GM03348 (cell line): ENCODE measurements at places on chromosomes 16 and 17.

GRCh38 chr17:29640413-29640812 lies 17.7 kb upstream of the CORO6 start:
- peak; percentile 46 for DNase-seq

DNA sequence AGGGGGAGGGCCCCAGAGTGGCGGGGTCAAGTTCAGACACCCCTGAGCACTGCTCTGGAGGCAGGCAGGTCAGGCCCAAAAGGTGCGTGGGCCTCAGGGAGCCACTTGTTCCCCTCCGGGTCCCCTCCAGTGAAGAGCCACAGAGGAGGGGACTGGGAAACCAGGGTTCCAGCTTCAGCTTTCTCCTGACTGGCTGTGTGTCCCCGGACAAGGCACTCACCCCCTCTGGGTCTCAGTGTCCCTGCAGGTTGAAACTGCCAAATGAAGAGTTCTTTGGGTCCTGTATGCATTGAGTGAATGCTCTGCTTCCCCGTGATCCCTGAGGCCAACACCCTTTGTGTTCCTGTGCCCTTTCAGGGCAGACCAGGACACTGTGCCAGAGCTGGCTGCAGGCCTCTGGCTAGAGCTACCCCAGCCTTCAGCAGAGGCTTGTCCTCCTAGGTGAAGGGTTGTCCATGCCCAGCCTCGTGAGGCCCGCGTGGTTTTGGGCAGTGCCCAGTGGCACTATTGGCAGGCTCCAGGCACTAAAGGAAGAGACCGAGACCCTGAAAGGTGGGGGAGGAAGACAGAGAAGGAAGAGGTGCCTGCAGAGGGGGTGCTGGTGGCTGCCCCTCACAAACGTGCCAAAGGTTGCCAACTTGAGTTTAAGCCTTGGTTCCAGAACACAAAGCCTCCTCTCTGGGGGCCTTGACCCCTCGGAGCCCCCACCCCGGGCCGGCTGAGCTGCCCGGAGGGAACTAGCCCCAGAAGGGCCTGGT lies 13.3 kb upstream of the WNT3 start:
- DNase-seq, result no peak

DNA sequence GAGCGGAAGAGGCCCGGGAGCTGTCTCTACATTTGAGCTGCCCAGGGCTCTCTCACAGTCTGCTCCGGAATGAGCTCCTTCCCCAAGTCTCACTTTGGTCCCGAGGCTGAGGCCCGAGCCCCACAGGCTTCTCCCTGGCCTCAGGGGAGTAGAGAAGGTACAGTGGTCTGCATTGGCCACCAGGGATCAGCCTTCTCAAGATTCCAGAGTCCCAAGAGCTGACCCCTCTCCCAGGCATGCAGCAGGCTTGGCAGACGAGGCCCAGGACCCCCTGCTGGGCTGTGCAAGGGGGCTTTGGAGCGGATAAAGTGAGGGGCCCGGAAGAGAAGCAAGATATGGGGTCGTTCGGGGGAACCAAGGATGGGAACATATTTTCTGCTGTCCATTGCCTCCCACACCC lies 3.1 kb downstream of the PRSS27 start:
- DNase-seq, result no peak

GRCh38 chr17:78473951-78474613 lies 95.6 kb downstream of the PGS1 start:
- DNase-seq, result no peak

DNA sequence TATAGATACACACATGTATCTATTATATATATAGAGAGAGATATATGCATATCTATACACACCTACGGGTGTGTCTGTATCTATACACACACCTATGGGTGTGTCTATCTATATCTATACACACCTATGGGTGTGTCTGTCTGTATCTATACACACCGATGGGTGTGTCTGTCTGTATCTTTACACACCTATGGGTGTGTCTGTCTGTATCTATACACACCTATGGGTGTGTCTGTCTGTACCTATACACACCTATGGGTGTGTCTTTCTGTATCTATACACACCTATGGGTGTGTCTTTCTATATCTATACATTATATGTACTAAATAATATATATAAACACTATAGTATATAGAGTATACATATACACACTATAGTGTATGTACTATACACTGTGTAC lies 738.5 kb downstream of the MAF start:
- no peak for DNase-seq

- DNase-seq, result no peak
Measured at GRCh38 chr17:41734949-41735313, 488 bp upstream of the HAP1 start.

GRCh38 chr17:16338391-16338790 lies 14.9 kb downstream of the CENPV start:
- DNase-seq, result no peak

GRCh38 chr16:78105517-78105916 lies 6.1 kb downstream of the WWOX start:
- DNase-seq, result no peak

DNA sequence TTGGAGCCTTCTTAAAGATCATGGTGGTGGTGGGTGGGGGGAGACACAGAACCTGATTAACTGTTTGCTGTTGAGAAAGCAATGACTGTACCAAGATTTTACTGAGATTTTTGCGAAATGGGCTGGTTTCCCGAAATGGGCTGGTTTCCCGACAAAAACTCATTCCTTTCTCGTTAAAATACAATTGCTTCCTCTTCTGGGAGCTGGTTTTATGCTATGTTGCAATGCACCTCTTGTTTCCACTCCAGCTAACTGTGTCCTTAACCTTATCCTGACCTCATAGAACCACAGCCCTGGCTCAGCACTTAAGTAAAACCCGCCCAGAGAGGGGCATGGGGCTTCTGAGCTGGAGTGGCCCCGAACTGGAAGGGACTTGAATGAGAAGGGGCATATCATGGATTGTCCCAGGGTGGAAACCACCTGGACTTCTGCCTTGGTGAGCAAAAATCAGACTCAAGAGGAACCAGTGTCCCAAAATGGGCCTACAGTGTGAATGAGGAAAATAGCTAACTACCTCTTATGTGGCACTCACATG lies 20.9 kb downstream of the FAM20A start:
- peak; percentile 81 for DNase-seq

DNA sequence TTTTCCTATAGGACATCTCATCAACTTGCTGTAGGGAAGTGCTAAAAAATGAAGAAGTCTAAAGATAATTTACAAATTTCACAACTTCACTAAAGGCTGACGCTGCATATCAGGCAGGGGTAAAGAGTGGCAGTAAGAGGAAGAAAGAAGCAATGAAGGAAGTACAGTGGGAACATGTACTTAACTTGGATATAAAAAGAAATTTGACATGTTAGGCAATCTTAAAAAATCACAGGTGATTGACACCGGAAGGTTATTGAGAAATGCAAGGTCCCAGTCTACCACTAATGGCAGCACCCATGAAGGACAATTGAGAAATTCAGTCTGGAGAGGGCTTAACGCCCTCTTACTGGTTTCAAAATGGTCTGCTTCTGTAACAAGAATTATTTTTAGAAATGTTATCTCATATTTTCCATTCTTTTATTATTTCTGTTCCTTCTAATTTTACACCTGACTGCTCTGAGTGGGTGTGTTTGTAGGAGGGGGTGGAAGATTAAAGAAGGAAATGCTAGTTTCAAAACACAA lies 358.1 kb downstream of the KCNJ2 start:
- DNase-seq, result no peak

- peak; percentile 85 for DNase-seq
Measured at GRCh38 chr16:66717112-66717675, 20.7 kb upstream of the CMTM4 start.

DNA sequence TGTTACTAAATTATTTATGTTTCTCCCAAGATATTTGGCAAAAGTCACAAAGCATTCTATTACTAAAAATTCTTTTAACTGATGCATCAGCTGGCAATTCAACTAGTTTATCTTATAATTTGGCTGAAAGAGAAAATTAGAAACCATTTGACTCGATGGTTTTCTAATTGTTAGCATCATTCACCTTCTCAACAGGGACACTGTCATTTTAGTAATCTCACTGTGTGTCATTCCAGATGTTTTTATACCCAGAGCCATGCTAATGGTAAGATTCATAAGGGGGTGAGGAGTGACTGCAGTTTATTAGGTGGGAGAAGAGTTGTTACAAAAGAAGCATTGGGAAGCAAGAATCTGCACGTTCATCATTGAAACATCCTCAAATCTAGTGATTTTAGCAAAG lies 124.9 kb downstream of the ABCA8 start:
- DNase-seq, result no peak

DNA sequence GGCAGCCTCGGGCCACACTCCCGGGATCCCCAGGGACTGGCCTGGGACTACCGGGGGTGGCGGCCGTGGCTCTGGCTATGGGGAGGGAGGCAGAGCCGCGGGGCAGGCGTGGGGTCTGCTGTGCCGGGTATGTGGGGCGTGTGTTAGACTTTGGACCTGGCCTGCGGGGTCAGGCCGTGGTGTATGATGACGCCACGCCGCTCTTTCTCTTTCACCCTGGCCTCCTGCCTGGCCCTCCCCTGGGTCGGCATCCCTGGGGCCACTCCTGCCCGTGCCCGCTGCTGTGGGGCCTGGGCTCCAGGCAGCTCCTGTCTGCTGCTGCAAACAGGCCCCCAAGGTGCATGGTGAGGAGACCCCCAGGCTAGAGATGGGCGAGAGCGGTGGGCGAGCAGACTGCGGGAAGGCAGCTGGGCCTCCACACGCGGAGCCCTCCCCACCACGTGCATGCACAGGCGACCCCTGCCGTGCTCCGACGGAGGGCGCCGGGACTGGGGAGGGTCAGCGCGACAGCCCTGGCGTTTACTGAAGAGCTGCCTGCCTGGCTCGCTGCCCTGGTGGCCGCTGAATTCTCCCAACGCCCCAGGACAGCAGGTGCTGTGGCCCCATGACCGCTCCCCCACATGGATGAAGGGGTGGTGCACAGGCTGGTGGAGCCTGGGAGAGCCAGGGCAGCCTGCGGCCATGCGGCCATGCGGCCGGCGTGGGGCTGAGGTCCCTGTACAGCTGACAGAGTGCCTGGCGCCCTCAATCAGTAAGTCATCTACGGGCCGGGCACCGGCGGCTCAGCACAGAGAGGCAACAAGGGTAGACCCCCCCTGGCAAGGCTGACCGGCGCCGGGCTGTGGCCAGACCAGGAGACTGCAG lies 16.0 kb downstream of the CAPN15 start:
- DNase-seq, result no peak

DNA sequence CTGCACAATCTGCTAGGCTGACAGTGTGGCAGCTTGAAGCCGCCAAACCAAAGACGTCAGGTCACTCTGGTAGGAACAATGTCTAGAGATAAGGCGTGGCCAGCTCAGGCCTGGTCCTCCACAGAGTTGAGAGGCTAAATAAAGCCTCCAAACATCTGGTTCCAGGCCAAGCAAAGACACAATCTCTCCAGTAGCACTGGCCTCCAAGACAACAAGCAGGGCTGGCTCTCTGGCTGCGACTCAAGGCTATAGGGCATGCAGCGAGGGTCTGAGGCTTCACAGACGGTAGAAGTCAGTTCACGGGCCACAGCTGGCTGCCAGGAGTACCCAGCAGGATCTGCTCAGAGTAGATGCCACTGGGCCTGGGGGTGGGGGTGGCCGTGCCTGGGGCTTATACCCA lies 75.6 kb downstream of the ABR start:
- DNase-seq, result no peak

DNA sequence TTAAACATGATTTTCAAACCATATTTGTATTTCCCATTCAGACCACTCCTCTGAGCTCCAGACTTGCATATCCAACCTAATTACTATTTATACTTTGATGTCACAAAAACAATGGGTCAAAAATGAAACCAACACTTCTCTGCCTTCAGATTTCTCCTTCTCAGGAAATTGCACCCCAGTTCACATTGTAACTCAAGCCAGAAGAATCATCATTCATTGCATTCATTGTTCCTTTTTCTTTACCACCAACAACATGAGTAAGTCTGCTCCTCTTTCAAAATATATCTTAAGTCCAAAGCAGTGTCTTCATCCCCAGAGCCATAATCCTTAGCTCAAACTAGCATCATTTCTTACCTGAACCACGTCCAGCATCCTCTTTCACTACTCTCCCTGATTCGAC lies 2.6 kb upstream of the AKAP1 start:
- no peak for DNase-seq

DNA sequence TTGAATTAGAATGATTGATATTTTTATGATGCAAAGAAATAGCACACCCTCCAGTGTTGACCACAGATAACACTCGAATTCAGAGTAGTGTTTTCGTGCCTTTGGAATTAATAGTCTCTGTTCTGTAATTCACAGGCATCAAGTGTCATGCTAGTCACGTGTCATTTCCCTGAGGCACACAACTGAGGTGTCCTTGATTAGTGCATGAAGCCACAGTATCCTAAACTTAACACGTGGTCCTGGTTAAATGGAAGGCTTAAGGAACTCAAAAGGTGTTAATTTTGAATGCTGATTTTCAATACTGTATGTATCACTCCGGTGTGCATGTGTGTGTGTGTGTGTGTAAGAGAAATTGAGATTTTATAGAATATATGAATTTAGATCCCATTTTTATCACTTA lies 625.6 kb downstream of the TMEM114 start:
- DNase-seq, result no peak

DNA sequence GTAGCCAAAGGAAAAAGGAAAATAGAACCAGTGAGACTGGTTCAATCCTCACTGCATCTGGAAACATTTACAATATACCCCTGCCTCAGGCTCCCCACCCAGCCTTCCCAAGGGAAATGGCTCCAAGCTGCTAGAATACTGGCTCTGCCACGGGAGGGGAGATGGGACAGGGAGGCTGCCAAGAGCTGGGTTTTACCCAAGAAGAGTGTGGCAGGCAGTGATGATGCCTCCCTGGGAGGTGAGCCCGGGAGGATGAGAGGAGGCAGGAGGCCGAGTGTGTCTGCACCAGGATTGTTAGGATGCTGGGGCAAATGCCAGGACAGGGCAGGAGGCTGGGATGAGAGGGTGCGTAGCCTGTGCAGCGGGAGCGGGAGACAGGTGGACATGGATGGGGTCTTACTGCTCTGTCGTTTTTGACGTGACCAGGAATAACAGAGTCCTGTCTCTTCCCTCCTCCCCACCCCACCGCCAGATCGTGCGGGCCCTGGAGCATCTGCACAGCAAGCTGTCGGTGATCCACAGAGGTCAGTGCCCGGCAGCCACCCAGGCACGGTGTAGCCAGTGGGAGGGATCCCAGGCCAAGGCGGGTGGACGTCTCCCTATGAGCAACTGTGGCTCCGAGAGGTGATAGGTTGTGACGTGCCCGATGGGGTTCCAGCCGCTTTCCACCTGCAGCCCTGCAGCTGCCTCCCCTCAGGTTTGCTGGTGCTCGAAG lies 18.4 kb downstream of the MAP2K3 start:
- DNase-seq, result no peak

DNA sequence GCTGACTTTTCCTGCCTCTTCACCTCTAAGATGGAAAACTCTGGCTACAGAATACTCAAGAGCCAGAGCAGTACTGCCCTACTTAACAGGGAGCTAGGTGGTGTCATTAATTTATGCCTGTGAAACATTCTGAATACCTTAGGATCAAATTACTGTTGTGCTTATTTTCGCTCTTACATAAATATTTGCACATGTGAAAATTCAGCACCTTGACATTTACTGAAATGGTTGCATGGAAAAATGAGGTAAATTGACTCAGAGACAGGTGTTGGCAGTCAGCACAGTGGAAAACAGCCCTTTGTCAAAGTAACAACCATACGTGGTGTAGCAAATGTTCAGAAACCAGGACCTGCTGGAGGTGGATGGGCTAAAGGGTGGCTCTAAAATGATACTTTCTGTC lies 193.6 kb downstream of the CDH8 start:
- DNase-seq, result no peak

GRCh38 chr16:11393861-11394592 lies 48.8 kb downstream of the RMI2 start:
- DNase-seq, result no peak
